ENCODE measurements at places on chromosomes 1 and 21.

DNA sequence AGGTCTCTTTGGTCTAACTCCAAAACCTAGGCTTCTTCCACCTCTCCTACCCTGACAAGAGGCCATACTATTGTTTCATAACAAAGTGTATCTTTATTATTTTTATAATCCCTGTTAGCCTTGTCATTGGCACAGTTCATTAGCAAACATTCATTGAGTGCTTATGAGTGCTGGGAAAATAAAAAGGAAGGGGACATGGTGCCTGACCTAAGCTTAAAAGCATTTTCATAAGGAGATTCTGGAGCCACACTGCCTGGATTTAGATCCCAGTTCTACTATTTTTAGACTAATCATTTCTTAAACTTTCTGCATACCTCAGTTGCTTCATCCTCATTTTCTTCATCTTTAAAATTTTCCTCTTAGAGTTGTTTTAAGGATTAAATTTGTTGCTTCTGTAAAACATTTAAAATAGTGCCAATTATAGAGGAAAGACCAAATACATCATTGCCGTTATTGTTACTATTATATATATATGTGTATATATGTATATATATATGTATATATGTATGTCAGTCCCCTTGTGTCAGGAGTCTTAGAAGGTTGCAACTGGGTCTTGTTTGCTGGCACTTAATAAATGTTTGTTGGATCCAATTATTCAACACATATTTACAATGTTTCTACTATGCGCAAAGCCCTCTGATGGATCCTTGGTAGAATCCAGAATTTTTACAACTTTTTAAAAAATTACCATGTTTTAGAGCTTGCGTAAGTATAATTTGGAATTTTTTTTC, 250.9 kb upstream of the SGIP1 start:
- peaks cover 9% of the 10 kb centered on the region for H3K4me1 ChIP-seq
- no peak for DNase-seq
- no peak overlapping the region for H3K27ac ChIP-seq
- H3K4me3 ChIP-seq = no peak overlapping the region
- no peaks in the 10 kb centered on the region for H3K36me3 ChIP-seq

DNA sequence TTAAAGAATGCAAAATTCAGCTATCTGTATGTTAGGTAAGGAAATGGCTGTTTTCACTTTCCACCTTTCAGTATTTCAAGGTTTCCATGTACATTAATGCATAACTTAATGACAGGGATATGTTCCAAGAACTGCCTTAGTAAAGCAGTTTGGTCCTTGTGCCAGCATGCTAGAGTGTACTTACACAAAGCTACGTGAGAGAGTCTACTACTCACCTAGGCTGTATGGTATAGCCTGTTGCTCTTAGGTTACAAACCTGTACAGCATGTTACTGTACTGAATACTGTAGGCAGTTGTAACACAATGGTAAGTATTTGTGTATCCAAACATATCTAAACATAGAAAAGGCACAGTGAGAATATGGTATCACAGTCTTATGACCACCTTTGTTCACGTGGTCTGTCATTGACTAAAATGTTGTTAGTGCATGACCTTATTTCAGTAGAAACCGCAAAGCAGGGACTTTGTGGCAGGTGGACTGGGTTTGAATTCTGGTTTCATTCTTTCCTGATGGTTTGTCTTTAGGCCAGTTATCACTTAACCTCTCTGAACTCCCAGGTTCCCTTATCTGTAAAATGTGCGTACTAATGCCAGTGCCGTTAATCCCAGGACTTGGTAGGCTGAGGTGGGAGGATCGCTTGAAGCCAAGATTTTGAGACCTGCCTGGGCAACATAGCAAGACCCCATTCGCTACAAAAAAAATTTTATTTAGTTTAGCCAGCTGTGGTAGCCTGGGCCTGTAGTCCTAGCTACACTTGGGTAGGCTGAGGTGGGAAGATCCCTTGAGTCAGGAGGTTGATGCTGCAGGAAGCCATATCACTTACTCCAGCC, 4.9 kb downstream of the SMYD2 start:
- H3K27ac ChIP-seq = no peak overlapping the region
- H3K27me3 ChIP-seq = no peaks in the 10 kb centered on the region
- no peak overlapping the region for H3K4me3 ChIP-seq
- no peak for DNase-seq

DNA sequence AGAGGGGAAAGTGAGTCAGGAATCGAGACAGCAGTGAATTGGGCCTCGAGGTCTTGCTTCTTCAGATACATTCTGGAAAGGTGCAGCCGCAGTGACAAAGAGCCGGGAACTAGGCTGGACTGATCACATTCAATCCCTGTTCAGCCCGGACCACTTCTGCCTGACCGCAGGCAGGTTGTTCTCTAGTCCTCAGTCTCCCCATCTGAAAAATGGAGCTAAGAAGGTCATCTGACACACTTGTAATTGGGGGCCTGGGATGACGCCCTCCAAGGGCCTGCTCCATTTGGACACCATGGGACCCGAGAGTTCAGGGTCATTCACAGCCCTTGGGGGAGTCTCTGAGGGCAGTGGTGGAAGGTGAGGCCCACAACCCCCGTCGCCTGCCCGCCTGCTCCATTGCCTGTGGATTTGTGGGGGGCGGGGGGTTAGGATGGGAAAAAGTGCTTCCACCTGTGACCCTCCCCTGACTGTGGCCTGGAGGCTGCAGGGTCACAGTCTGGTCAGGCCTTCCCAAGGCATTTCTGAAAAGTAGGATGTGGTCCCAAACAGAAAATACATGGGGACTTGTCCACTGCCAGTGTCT, 87.9 kb upstream of the CSF3R start:
- H3K36me3 ChIP-seq = no peaks in the 10 kb centered on the region
- H3K4me3 ChIP-seq = no peak overlapping the region
- H3K4me1 ChIP-seq = no peaks in the 10 kb centered on the region
- no peaks in the 10 kb centered on the region for H3K27me3 ChIP-seq
- peak; percentile 26 for DNase-seq

DNA sequence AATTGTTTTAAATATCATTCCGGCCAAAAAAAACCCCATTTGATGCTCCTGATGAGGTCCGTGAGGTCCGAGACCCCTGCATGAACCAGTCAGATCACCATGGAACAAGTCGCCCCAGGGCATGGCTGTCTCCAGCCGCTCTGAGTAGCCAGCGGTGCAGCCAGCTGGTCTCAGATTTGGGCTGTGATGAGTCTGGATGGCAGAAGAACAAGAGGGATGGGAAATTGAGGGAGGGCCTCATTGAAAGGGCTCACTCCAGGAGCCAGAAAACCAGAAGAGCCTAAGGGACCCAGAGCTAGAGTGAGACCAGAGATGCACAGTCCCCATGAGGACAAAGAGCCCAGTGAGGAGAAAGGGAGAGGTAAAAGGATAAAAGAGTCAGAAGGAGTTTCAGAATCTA, 174.0 kb downstream of the TOMM20 start:
- H3K27ac ChIP-seq = peak overlapping the region; percentile 10
- H3K27me3 ChIP-seq = no peaks in the 10 kb centered on the region
- no peak for DNase-seq

- H3K4me3 ChIP-seq = no peak overlapping the region
- peaks cover 15% of the 10 kb centered on the region for H3K4me1 ChIP-seq
- no peak overlapping the region for H3K27ac ChIP-seq
Observed at GRCh38 chr1:109782514-109782913, 18.8 kb upstream of the EPS8L3 start.

Data from endodermal cell (in vitro differentiated cells).